ENCODE measurements at places on chromosomes 1 and 21.

DNA sequence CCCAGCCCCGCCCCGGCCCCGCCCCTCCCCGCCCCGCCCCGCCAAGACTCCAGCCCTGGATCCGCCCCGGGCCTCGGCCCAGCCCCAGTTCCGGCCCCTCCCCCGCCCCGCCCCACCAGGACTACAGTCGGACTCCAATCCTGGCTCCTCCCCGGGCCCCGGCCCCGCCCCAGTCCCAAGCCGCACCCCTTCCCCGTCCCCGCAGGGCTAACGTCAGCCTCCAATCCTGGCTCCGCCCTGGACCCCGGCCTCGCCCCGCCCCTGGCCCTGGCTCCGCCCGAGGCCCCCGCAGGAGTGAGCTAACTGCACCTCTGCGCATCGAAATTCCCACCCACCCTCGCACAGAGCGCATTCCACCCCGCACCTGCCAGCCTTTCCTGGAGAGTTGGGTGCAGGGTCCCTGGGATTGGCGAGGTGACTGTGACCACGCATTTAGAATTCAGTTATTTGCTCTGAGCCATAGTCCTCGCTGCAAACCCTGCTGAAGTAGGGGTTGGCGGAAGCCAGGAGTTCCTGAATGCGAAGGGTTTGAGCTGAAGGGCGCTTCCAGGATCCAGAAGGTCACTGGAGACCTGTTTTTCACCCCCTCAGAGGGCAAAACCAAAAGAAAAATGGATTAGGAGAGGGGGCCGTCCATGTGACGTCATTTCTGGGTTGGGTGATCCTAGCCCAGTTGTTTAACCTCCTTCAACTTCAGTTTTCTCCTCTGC lies 588 bp upstream of the IGSF8 start:
- DNase-seq, result peak; percentile 100

DNA sequence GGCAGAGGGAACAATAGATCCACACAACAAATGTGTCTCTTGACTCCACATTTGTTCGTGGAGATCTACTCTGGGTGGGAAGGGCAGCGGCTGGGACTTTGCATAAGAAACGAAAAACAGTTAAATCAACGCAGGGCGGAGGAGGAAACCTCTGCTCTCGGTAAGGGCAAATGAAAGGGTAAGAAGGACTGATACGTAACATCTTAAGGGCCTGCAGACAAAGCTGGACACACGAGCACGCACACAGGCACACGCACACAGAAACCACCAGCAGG lies 57.3 kb downstream of the MRPL37 start:
- DNase-seq, result no peak

- no peak for DNase-seq
Measured at GRCh38 chr1:47190509-47190855, 646 bp upstream of the PDZK1IP1 start.

DNA sequence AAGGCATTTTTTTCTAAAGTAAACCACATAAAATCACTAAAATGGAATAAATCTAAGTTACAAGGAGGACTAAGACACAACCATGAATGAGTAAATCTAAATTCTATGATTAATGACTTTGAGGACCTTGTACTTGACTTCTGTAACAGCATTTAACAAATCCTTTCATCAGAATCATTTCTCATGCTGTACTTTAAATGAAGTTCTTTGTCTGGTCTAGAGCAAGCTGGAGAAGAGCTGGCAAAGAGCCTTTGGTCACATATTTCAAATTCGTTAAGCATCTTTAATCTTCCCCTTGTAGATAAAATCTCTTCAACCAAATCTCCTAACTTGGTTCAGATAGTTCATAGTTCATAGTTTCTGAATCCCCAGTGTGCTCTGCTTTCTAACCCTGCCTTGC lies 405.4 kb downstream of the PTPRC start:
- no peak for DNase-seq
